Activated CD4-positive, alpha-beta T cell treated with anti-CD3 and anti-CD28 coated beads, Interleukin-2, amount 10 ng/mL, durations not matched to agents 24 days and 14 days (primary cell): ENCODE measurements at places on chromosomes 3 and 15. TPM values are rescaled to one million over a fixed set of nuclear protein-coding genes. Genes with fewer than 3 reads are reported as not detected.

DNA sequence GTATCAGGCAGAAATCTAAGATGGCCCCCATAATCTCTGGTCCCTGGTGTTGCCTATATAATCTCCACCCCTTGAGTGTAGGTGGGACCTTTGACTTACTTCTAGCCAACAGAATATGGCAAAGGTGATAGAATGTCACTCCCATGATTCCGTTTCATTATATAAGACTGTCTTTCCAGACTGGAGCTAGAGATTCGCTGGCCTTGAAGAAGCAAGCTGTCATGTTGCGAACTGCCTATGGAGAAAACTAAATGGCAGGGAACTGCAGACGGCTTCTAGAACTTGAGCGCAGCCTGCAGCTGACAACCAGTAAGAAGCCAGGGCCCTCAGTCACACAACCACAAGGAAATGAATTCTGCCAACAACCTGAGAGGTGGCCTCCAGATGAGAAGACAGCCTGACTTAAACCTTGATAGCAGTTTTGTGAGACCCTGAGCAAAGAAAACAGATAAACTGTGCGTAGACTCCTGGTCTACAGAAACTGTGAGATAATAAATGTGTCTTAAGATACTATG lies 2.2 kb upstream of the KPNA1 start:
- DNase-seq: peak; percentile 56

DNA sequence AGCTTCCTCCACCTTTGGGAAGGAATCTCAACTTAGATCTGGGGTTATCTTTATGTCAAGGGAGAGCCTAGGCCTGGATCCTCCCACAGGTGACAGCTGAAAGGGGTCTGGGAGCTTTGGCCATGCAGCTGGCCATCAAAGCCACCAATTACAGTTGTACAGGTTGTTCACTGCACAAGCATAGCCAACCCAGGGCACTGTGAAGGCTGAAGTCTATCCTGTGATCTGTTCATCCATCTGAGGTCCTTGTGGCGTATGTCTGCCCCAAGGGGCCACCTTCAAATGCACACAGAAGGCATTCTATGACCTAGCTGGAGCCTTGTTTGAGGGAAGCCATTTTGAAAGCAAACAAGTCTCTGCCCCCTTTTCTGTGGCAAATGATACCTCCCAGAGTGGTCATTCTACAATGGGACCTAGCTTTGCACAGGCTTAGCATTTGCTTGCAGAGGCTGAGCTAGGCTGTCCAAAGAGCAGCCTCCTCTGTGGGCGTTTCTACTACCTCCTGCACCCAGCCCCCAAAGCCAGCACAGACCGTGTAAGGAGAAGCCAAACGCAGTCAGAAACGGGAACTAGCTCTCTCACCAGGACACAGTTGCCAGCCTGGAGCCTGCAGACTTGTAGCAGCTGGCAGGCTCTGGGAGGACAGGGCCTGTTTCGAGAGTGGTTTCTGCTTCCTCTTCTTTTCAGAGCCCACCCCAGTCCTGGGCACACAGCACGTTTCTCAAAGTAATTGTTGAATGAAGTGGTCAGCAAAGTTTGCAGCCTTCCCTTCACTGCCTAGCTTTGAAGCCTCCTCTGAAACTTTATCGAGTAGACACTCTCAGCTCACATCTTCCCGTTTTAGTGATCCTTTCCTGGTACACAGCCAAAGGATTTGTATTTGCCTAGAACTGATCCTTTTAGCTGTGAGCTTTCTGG lies 157.3 kb upstream of the SMAD3 start:
- no peak for DNase-seq

Gene TEX55
- not detected in 2 replicates for total RNA-seq

Gene UBE2Q2
- total RNA-seq: 17.0 and 17.1 TPM in 2 replicates

- no peak for DNase-seq
Observed at GRCh38 chr3:154598166-154598565, 168.2 kb upstream of the GPR149 start.

Gene TRANK1
- total RNA-seq: 2.1 and 2.3 TPM in 2 replicates

DNA sequence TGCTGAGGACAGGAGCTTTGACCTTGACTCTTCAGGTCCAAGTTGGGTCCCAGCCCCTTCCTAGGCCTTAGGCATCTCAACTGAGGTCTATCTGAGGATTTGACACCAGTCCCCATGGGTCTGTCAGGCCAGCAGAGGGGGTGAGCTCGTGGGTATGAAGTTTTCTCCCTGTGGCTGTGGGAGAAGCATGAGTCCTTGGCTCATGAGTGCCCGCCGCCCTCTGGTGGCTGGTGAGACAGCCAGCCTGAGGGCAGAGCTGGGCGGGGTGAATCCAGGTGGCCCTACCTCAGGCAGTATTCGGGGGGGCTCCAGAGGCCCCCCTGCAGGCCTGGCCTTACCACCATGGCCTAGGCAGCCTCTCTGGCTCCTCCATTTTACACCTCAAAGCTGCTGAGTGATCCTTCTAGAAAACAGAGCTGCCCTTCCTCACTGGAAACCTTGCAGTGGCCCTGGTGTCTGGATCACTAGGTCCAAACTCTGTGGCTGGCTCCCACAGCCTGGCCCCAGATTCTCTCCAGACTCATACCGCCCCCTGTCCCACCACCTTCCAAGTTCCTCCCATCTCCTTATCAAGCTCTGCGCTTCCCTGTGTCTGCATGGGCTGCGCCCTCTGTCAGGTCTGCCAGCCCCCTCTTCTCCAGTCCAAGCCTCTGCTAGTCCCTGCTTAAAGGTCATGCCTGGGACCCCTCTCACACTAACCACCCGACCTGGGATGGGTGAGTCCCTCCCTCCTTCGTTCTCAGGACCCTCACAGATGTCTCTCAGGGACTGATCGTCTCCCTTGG lies 16.1 kb downstream of the SH2D7 start:
- peak; percentile 94 for DNase-seq

Gene CDHR4
- not detected in 2 replicates for total RNA-seq
